Stimulated activated CD4-positive, alpha-beta T cell treated with anti-CD3 and anti-CD28 coated beads, Interleukin-4, amount 100 ng/mL, for 48 hours (primary cell): ENCODE measurements at places on chromosomes 3 and 15.

DNA sequence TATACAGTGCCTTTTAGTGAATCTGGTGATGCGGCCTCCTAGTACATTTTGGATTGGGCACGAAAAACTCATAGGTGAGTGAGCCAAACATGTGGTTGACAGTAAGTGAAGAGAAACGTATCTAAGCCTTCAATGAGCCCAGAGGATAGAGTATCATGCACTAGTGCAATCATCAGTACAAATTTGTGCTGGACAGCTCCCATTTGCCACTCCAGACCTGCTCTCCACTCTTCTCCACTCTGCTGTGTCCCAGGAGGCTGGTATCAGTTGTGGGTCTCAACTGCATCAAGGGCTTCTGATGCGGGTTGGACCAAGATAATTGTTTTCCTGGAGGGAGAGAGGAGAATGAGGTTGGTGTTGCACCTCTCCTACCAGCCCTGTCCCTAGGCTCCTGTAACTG is 9.1 kb upstream of the RASGRF1 start:
- DNase-seq, result no peak

DNA sequence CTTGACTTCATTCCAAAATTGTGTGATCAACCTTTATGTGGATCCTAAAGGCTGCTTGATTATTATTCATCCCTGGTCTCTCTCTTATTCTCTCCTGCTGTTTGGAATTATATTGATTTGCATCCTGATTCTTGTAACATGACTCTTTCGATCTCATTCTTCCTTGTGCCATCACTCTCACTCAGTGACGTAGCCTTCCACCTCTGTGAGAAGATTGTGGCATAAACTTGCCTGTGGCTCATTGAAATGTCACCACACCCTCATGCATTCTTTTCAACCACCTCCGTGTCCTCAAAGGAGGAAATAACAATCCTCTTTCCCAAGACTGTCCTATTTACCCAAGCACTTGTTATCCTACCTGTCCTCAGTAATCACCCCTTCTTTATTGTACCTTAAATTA is 41.3 kb upstream of the GCNT3 start:
- DNase-seq, result no peak

DNA sequence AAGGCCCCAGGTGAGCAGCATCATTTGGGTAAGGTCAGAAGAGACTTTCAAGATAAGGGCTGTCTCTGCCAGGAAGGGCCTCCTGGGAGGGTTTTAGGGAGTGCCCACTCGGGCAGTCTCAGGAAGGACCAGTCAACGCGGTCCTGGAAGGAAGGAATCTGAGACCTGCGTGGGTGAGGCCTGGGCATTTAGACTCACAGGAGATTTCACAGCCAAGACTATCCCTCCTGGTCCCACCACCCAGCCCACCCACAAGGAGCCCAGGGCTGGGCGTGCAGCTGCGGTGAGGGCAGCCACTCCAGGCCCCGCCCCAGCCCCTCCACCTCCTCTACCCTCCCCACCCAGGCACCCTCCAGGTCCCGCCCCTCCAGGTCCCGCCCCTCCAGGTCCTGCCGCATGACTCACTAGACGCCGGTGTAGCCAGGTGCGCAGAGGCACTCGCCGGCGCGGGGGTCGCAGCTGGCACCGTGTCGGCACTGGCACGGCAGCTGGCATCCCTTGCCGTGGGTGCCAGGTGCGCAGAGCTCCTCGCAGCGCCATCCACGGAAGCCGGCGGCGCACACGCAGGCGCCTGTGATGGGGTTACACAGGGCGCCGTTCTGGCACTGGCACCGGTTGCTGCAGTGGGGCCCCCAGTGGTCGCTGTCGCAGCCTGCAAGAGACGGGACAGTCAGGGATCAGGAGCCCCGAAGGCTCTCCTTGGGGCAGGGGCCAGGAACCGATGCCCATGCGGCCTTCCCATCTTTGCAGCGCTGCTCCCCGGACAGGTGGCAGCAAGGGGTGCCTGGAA is 112.7 kb downstream of the RAB11A start:
- DNase-seq, result peak; percentile 29

- DNase-seq, result no peak
Observed at GRCh38 chr3:165148876-165149441, 47.2 kb downstream of the SLITRK3 start.

- no peak for DNase-seq
Observed at GRCh38 chr3:179463319-179463718, 12.0 kb upstream of the GNB4 start.

DNA sequence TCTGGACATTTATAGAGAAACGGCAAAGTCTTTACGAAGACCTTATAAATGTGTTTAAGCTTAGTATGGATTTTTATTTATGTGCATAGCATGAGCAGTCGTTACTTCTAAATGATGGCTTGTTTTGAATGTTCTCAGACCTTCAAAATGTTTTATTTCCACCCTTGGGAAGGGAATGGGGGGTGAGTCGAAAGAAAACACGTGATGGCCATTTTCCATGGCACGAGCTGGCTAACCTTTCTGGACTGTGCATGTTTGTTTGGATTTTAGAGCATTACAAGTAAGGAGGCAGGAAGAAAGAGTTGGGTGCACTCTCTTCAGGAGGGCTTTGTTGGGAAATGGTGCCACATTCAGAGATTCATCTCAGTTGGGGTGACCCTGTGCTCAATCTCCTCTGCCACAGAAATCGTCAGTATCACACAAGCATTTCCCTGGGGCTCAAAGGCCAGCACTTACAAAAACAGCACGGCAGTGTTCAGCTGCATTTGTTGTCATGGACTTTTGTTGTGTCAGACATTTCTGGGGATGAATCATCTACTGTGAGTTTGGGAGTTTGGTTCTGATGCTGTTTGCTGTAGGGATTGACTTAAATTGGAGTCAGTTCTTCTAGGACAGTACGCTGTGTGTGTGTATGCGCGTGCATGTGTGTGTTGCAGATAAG is 52.3 kb upstream of the ADAMTS9 start:
- no peak for DNase-seq

DNA sequence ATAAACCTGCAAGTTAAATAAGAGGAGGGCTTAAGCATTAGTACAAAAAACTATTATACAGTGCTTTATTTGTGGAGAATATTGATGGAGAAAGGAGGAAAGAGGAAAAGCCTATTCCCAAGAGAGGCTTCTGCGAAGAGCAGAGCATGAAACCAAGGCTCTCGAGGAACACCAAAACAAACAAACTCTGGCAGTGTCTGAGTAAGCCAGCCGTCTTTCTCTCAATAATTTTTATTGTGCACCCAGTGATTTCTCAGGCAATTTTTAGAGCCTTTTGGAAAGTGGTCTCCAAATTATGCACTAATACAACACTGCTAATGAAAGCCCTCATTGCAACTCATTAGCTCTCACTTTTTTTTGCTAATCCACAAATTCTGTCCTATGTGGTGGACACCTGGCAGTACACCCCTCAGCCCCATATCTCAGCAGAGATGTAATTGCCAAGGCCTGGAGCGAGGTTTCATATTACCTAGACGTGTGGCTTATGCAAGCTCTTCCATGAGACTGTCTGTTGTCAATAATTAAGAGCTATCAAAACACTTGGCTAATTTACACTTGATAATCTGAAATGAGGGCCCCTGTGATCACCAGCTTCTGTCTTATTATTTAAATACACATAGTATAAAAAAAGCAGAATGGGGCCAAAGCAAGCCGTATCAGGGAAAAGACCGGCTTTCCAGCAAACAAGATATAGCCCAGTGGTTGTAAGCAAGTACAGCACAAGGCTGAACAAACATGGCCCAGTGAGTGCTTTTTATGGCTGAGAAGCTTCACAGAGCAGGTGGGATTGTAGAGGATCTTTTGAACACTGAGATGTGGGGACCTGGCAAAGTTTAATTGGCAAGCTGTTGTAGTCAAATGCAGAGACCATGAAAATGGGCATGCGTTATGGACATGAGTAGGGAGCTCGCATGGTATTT is 216.9 kb downstream of the ROBO2 start:
- DNase-seq, result no peak

- no peak for DNase-seq
Observed at GRCh38 chr3:33218446-33219174, at the start of gene SUSD5. SUSD5 (minus strand) TSS chr3:33218810; CDS start chr3:33218797, 13 bp downstream.

- no peak for DNase-seq
Observed at GRCh38 chr3:172471903-172472302, 23.6 kb upstream of the GHSR start.

GRCh38 chr15:96296264-96296663 is 34.2 kb upstream of the NR2F2 start:
- no peak for DNase-seq

DNA sequence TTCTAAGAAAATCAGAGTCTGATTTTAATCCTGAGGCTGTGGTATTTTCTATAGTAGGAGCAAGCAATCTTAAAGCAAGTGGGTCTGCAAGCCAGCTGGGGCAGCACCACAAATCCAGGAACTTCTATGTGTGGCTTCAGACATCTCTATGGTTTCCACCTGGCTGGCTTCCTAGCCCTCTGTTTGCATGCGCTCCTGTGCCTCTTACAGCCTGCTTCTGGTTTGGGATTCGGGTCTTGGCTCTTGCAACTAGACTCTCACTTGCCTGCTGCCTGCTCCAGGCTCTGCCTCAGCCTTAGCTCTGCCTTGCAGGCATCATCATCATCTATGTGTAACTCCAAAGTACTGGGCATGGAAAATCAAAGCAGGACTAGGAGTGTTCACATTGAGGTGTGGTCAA is 43.4 kb downstream of the MINDY4B start:
- DNase-seq, result no peak

DNA sequence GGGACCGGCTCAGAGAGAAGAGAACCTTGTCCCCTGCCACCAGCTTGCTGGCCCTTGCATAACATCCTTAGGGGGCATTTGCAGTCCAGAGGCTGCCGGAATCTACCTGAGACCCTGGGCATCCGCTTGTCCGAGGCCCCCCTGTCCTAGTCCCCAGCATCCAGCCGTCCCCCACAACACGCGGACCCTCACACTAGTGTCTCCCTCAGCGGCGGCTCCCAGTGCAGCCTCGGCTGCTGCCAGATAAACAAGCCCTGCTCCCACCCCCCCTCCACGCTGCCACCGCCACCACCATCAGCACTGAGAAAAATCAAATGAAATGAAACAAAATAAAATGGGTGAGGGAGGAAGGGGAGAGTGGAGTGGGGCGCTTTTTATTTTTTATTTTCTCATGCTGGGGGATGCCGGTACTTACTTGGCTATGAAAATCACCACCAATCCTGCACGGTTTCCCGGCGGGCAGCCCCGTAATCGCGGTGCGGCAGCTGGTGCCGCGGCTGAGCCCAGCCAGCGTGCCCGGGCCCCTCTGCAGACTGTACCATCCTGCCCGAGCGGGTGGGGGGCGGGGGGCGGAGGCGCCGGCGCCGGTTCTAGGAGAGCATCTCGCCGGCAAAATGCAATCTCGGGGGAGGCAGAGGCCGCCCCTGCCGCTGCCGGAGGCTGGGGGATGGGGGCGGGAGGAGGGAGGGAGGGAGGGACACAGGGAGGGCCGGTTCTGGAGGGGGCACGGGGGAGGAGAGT is at the start of gene ATP2B2:
Gene ATP2B2 (minus strand): TSS at position 537 of the 741 bp plus-strand sequence. CDS start 56,043 bp downstream, outside the sequence.
- no peak for DNase-seq

- no peak for DNase-seq
Observed at GRCh38 chr3:105222568-105223093, 144.1 kb upstream of the ALCAM start.

DNA sequence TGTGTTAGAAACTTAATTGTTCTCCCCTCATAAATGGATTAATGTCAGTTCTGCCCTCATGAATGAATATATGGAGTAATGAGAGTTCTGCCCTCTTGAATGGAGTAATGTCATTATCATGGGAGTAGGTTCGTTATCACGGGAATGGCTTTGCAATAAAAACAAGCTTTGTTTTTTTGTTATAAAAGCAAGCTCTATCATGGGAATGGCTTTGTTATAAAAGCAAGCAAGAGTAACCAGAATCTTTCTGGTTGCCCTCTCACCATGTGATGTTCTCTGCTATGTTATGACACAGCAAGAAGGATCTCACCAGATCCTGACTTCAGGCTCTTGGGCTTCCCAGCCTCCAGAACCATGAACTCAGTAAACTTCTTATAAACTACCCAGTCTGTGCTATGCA is 38.4 kb upstream of the UBL7 start:
- DNase-seq, result no peak

GRCh38 chr3:28575100-28575745 is 226.6 kb upstream of the AZI2 start:
- DNase-seq, result no peak

DNA sequence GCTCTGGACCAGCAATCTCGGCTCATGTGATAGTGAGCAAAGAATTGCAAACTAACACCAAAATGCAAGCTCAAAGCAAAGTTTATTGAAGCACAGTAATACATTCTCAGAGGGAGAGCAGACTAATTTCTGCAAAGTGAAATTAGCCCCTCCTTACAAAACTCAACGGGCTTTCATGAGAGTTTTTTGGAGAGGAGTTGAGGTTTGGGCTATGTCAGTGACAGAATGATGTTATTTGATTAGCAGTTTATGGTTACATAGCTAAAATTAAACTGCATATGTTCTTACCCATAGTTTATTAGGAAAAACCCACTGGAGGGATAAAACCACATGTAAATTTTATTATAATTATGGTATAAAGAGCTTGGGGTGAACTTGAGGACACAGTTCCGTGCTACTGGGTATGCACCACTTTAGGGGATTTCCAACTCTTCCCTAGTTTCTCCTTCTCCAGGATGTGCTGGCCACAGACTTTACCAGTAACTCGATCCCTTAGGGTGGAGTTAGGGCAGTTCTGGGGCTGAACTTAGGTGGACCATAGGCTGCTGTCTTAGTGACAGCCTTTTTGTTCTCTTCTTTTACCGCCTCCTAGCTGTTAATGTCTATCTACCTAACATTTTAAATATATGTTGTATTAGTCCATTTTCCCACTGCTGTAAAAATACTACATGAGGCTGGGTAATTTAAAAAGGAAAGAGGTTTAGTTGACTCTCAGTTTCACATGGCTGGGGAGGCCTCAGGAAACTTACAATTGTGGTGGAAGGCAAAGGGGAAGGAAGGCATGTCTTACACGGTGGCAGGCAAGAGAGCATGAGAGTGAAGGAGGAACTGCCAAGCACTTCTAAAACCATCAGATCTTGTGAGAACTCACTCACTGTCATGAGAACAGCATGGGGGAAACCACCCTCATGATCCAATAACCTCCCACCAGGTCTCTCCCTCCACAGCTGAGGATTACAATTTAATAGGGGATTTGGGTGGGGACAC is 8.9 kb upstream of the AADACL2 start:
- no peak for DNase-seq

- DNase-seq, result no peak
Observed at GRCh38 chr15:95326431-95327182, 1003.9 kb upstream of the NR2F2 start.

GRCh38 chr3:192409201-192409837 is 318.0 kb downstream of the FGF12 start:
- no peak for DNase-seq

- no peak for DNase-seq
Observed at GRCh38 chr3:16800361-16800760, 84.4 kb upstream of the PLCL2 start.

DNA sequence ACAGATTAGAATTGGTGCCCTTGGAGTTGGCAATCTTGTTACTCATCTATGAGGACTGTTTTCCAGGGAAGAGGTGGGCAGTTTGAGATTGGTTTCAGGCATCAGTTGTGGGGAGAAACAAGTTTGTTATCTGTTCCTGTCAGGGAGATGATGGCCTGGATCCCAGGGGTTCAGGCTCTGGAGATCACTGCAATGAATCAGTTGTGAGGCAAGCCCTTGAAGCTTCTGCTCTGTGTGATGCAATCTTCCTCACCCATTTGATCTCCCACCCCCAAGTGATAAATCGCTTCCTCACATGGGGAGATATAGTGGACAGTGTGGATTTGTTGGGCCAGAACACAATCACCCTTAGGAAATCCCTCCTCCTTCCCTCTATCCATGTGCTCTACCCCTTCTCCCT is 276.6 kb upstream of the LRTM1 start:
- no peak for DNase-seq
